ENCODE measurements at places on chromosomes 2 and 18.

GRCh38 chr2:66024391-66024790 lies 410.5 kb upstream of the MEIS1 start:
- no peak for DNase-seq

GRCh38 chr2:239819974-239820555 lies 205.1 kb downstream of the NDUFA10 start:
- no peak for DNase-seq

DNA sequence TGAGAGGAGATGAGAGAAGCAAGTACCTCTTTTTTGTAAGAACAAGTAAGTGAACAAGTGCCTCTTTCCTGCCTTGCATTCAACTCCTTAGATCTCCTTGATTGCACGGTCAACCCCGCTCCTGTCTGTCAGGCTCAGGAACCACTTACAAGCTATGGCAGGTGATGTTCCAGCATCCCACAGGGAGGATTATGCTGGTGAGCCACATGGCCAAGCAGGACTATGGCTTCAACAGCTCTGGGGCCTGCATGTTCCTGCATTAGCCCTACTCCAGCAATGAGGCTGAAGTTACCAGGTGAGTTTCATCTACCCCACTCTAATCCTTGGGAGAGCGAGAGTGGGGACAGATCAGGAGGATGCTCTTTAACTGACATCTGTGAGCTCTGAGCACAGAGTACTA lies 29.5 kb downstream of the TTC32 start:
- DNase-seq = no peak

DNA sequence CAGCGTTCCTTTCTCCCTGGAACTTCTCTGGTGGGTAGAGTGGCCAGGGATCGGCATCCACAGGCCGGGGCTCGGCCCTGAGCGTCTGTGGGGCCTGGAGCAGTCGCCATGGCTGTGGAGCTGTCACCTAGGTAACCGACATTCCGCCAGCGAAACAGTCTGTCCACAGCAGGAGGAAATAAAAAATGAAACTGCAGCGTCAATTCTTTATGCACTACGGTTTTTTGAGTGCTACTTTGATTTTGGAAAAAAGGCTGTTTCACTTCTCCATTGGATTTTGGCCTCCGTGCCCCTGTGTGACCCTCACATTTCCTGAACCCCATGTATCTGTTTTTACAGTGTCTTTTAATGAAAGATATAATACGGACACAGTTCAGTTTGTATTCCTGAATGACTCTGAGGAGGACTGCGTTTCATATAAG lies 163.4 kb downstream of the LDLRAD4 start:
- DNase-seq = peak; percentile 74

- DNase-seq = no peak
These were observed 35.6 kb downstream of the CYB5A start for GRCh38 chr18:74256190-74256589.

- no peak for DNase-seq
These were observed 33.4 kb downstream of the SIX2 start for GRCh38 chr2:44975571-44976450.

DNA sequence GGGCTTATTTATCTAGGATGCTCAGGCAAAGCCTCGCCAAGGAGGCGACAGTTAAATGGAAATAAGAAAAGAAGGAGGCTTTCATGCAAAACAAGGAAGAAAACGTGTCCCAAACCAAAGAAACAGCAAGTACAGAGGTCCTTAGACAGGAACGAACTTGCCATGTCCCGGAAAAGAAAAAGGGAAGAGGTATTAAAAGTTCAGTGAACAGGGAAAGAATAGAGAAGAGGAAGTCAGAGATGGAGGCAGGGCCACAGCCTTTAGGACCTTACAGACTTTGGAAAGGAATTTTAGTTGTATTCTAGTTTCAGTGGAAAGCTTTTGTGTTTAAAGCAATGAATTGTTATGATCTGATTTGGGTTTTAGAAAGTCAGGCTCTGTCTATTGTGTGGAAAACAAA lies 22.1 kb downstream of the IKZF2 start:
- DNase-seq = no peak

GRCh38 chr2:229118336-229118735 lies 152.8 kb downstream of the PID1 start:
- DNase-seq = no peak

DNA sequence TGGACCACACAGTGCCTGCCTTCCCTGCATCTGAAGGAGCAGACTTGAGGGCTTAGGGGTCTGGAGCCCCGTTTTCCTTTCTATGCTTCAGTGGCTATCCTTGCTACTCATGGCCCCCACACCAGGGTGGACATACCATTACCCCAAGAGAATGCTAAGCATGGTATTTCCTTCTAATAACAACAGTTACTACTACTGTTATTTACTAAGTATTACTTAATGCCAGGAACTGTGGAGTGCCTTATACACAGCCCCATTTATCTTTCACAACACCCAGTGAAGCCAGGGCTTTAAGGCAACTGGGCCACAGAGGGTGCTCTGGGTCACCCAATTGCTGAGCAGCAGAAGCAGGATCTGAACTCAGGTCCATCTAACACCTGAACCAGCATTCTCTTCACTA lies 5.8 kb upstream of the PAX8 start:
- DNase-seq = no peak

GRCh38 chr2:12243381-12243780 lies 473.4 kb upstream of the TRIB2 start:
- no peak for DNase-seq

GRCh38 chr2:20035955-20036666 lies 15.3 kb downstream of the LAPTM4A start:
- DNase-seq = no peak

- no peak for DNase-seq
These were observed 555.4 kb downstream of the SLC4A3 start for GRCh38 chr2:220182790-220183189.

GRCh38 chr2:72361521-72361920 lies 213.9 kb upstream of the CYP26B1 start:
- DNase-seq = no peak

GRCh38 chr18:4181086-4181485 lies 274.0 kb downstream of the DLGAP1 start:
- no peak for DNase-seq

GRCh38 chr2:54666131-54666633 lies 57.3 kb upstream of the EML6 start:
- DNase-seq = no peak

DNA sequence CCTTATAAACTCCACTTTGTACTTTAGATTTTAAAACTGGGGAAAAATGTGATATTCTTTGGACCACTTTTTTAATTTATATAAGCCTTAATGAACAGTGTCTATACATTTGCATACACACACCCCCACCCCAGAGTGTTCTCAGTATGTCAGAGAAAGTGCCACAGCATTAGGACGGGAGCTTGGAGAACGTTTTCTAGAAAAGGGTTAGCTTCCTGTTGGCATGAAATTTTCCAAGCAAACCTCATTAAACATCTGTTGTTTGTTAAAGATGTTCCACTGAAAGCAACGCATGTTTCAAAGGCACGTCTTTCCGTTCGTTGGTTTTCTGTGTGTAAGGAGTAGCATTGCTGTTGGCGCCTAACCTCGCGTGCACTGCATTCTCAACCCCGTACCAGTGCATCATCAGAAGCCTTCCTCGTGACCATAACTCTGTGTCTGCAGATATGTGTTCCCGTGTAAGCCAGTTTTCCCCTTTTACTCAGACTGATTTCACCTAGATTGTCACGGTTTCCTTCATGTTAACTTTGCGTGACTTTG lies 228.5 kb downstream of the ALPK2 start:
- no peak for DNase-seq

- peak; percentile 52 for DNase-seq
These were observed 14.1 kb downstream of the LAMA3 start for GRCh38 chr18:23703057-23703986.

GRCh38 chr2:4077017-4077416 lies 373.6 kb downstream of the DCDC2C start:
- no peak for DNase-seq

- DNase-seq = no peak
These were observed 102.2 kb upstream of the KCTD1 start for GRCh38 chr18:26650310-26651268.

DNA sequence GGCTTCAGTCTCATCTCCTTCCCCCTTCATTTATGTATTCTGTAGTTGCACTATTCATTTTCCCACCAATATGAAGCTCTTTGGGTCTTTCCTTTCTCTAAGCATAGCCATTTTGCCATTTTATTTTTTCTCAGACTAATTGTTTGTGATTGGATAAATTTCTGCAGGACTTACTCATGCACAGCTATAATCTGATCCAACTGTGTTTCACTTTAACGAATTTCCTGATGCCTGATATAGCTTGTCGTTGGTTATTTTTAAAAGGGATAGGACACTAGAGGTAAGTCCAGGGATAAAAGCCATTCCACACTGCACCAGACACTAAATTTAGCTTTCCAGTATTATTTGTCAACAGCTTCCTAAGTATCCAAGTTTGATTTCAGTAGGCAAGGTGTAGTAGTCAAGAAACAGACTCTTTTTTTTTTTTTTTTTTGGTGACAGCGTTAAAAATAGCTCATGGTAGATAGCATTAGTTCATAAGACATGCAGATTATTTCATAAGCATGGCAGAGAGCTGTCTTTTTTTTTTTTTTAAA lies 17.4 kb downstream of the ASB18 start:
- DNase-seq = no peak

DNA sequence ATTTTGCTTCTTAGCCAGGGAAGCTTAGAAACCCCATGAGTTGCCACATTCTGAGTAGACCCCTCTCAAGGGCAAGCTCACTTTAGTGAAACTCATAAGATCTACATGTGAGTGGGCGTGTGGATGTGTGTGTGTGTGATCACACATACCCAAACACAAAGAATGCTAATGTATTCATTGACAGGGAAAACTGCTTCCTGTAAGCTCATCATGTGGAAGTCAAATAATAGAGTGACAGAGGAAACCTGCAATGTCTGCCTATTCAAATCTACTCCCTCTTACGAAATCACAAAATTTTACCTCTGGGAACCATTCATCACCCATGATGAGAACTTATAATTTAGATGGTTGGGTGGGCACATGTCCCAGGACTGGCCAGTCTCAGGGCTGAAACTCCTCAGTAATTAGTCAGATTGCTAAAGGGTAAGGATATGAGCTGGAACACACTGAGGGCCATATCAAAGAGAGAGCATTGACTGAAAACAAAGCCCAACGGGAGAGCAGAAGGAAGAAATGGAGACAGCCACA lies 94.5 kb upstream of the CCDC150 start:
- DNase-seq = no peak

- DNase-seq = no peak
These were observed 20.4 kb downstream of the MSH6 start for GRCh38 chr2:47803363-47803762.

- no peak for DNase-seq
These were observed 17.2 kb upstream of the KCTD1 start for GRCh38 chr18:26565514-26565913.

- peak; percentile 50 for DNase-seq
These were observed 94.7 kb upstream of the BOD1L2 start for GRCh38 chr18:57052173-57052572.

GRCh38 chr18:48033790-48034650 lies 103.6 kb upstream of the SMAD2 start:
- no peak for DNase-seq

DNA sequence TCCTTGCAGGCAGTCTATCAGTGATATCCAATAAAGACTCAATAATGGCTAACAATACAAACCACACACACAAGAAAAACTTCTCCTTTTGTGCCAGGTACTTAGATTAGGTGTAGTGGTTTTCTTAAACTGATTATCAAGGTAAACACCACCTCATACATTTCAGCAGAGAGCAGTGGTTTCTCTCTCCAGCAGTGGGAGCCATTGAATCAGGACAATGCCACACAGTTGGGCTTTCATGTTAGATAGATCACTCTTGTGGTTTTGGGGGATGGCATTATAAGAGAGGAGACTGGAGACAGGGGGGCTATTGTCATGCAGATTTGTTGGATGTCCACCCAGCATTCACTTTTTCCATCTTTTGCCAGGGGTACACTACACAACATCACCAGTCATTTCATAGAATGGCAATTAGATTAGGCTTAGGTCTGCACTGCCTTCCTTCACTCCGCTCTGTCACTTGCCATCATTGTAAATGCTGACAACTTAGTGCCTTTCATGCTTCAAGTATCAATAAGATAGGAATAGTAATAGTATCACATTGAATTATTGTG lies 13.6 kb upstream of the IRS1 start:
- no peak for DNase-seq

DNA sequence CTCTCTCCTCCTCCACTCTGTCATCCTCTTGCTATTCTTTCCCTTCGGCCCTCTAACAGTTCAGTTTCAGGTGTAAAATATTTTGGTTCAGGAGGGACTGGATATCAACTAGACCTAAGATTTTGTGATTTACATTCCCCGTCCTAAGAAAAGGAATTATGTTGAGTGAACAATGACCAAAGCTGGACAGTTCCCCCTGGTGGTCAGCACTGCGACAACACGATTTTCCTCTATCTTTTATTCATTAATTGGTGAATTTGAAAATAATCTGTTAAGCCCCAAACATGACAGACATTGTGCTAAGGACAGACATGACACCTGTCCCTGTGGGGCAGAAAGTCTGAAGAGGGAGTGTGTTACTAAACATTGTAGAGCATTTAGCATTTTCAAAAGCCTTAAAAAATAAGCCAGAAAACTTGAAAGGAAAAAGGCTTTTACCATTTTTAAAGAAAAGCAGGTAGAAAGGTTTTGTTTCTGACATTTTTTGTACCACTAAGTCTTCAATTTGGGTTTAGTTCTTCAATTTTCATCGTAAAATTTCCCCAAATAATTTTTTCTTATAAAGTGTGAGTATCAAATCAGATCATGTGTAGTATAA lies 28.4 kb upstream of the GTF2A1L start:
- DNase-seq = peak; percentile 26

- DNase-seq = no peak
These were observed 154.1 kb upstream of the SH3BP4 start for GRCh38 chr2:234797566-234798250.

GRCh38 chr2:4501525-4501924 lies 798.1 kb downstream of the DCDC2C start:
- no peak for DNase-seq

GRCh38 chr2:42795841-42796301 lies 3.5 kb upstream of the HAAO start:
- peak; percentile 62 for DNase-seq

- no peak for DNase-seq
These were observed 105.6 kb upstream of the NDUFV2 start for GRCh38 chr18:8996771-8997432.

GRCh38 chr2:36707050-36707449 lies 10.5 kb downstream of the VIT start:
- DNase-seq = no peak

- DNase-seq = no peak
These were observed 3.9 kb downstream of the EXOC6B start for GRCh38 chr2:72821983-72822382.

GRCh38 chr2:108565778-108566375 lies 31.6 kb downstream of the LIMS1 start:
- DNase-seq = no peak

GRCh38 chr18:49464718-49465598 lies 4.5 kb upstream of the DYM start:
- no peak for DNase-seq

DNA sequence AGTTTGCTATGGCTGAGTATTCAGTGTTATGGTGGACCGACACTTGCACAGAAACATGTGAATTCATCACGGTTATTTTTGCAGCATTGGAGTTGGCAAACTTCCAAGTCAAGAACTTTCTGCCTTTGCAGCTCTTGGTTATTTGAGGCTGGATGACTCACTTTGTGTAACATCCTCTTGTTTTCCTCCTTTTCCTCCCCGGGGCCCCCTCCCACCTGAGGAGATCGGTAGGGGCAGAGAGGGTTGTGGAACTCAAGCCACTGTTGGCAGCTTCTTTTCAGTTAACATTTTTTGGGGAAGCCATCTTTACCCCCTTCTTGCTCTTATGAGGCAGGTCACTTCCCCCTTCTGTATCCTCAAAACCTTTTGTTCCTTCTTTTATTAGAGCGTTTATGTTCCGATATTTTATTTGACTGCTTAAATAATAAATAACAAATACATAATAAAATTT lies 48.6 kb downstream of the DDX1 start:
- no peak for DNase-seq
